D721Med (cell line): ENCODE measurements at places on chromosomes 16 and 17.

DNA sequence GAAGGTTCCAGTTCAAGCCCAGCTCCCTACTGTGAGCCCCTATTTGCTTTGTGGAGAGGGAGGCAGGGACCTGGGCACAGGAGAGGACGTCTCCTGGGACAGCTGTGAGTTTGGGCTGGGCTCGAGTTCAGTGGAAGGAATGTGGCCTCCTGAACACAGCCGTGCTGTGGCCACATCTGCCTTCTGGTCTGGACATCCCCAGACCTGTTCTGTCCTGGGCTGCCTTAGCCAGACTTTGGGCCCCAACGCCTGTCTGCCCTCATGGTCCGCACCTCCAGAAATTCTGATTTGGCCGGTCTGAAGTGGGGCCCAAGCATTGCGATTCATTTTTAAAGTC lies 60.4 kb upstream of the LGALS9 start:
- DNase-seq: no peak

- no peak for DNase-seq
Observed at GRCh38 chr16:73572135-73572828, 524.4 kb upstream of the ZFHX3 start.

DNA sequence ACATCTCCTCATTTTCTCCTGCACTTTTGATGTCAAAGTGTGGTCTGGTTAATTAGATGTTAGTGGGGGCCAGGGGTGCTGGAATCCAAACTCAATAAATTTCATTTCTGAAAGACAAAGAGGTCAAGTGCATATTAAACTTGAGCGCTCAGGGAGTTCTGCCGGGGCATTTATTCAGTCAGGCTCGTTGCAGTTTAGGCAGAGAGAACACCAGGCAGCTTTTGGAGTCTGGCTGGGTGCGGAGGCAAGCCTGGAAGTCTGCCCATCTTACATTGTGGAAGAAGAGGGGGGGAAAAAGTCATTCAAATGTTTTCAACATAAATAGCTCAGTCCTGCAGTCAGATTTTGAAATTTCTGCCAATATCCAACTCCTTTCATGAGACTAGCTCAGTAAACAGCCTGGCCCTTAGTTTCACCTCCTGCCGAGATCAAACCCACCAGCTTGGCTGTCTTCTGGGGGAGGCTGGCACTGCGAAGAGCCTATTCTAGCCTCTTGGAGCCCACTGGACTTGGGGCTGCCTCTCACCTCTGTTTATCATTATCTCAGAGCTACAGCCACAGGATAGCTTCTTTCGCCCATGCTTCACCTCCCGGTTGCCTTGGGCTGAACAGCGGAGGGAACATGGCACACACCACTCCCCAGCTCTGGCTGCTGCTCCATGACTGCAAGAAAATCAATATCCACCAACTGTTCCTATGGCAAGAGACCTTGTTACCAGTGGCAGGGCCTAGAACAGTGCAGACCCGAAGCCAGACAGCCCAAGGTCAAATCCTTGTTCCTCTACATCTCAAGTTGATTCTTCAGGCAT lies 177.4 kb upstream of the CDH5 start:
- DNase-seq: no peak

GRCh38 chr17:29855686-29856085 lies 74.3 kb downstream of the SSH2 start:
- DNase-seq: no peak

- DNase-seq: no peak
Observed at GRCh38 chr16:31202414-31203375, at the start of gene PYCARD. Gene PYCARD (minus strand): TSS chr16:31202760. CDS start chr16:31202690, 70 bp downstream.

- DNase-seq: no peak
Observed at GRCh38 chr16:67022531-67023214, 6.3 kb upstream of the CBFB start.

DNA sequence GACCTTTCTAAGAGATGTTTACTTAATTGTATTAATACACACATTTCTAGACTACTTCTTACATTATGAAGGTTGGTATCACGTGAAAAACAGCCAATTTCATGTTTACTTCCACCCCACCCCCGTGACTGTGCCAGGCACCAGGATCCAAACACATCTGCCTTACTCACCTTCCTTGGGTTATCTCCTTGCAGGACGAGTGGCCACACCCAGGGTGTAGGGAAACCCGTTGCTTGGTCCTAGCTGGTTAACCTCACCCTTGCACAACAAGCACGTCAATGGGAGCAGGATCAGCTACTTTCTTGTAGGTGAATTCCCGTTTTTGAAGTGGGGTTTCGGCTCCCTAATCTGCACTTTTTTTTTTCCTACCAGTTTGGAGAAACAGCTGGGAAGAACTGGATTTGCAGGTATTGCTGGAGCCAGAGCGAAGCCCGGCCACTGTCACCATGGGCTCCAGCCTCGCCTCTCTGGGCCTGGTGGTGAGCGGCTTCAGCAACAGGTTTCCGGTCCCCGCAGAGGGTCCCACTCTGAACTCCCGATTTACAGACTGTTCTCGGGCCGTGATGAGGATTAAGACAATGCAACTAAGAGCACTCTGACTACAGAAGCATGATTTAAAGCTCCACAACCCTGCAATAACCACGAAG lies 2.1 kb upstream of the UBB start:
- no peak for DNase-seq

GRCh38 chr17:13869331-13869940 lies 199.9 kb upstream of the COX10 start:
- DNase-seq: no peak

DNA sequence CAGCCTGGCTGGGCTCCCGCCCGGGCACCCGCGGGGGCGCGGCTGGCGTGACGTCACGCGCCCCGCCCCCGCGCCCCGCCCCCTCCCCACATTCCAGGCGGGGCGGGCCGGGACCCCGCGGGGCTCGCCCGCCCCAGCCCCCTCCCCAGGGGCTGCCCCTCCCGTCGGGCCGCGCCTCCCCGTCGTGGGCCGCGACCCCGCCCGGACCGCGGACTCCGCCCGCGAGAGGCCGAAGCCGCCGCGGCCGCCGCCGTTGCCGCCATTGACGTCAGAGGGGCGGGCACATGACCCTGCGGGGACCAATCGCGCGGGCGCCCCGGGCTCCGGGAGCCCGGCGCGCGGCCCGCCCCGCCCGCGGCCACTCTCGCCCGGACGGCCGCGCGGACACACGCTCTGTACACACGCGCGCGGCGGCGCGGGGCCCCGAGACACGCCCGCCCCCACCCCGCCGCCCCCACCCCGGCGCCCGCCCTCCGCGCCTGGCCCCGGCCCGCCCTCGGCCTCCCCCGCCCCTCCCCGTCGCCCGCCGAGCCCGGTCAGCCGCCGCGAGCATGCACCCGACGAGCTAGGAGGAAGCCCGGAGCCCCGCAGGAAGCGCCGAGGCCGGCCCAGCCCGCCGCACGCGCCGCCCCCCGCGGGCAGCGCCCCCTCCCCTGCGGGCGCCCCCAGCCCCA lies at the start of gene CMIP:
Gene CMIP (plus strand): TSS at position 361 of the 674 bp plus-strand sequence.
- peak; percentile 53 for DNase-seq

DNA sequence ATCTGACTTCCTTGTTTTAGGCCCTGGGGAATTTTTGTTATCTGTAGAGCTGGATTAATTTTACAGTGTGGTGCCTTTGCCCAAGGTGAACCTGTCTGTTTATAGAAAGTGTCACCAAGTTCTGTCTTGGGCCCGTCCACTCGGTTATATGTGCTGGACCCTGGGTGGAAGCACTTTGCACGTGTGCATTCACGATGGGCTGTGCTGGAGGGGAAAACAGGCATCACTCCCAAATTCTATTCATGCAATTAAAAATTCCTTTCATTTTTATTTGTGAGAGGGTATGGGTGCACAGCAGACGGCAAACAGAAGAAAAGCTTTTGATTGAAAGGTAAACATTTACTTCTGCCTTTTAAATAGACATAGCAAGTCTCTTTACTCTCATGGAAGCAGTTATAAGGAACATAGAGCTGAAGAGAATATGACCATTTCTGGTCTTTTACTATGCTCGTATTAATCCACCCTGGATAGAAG lies 101.2 kb downstream of the WWOX start:
- no peak for DNase-seq

GRCh38 chr17:40471846-40472732 lies 28.8 kb downstream of the IGFBP4 start:
- no peak for DNase-seq

DNA sequence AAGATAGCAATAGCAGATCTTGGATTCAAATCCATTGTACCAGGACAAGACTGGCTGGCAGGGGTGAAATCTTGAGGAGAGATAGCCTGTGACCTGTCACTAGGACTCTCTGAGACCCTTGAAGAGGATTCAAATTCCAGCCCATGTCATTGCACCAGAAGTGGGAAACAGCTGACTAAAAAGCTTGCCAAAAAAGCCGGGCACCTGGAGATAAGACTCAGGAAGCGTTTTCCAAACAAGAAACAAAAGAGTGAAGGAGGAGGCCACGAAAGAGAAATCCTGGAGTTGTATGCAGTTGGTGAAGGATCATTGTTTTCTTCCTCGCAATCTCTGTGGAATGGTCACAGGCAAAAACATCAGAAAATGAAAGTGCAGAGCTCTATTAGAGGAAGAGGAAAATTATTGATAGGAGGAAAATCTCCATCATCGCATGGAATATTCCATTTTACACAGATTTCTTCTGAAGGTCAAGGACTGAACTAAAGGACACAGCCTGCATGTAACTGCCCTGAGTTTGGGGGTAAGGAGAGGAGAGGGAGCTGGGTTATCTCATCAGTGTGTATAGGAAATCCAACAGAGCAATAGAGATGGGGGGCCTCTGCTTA lies 9.0 kb upstream of the WSB1 start:
- DNase-seq: no peak

GRCh38 chr16:11140098-11140375 lies 116.0 kb downstream of the SOCS1 start:
- no peak for DNase-seq

DNA sequence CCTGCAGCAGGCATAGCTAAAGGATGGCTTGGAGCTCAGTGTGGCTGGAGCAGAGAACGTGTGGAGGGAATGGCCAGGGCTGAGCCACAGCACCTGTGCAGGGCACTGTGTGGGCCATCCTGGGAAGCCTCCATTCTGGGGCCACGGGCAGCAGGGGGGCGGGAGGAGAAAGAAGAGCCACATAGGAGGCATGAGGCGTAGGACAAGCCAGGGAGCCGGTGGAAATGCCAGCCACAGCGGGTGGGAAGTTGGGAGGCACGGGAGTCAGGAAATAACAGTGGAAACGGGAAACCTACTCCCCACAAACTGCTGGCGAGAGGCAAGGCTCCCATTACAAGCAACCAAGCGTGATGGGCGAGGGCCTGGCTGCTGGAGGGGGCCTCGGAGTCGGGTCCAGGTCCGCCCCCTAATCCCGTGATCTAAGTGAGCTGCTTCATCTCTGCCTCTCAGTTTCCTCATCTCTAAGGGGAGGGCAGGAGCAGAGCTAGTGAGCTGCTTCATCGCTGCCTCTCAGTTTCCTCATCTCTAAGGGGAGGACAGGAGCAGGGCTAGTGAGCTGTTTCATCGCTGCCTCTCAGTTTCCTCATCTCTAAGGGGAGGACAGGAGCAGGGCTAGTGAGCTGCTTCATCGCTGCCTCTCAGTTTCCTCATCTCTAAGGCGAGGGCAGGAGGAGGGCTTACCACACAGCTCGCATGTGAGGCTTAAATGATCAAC lies 104.9 kb downstream of the ADCY9 start:
- no peak for DNase-seq

GRCh38 chr16:88276591-88276990 lies 106.2 kb upstream of the ZNF469 start:
- DNase-seq: no peak

GRCh38 chr16:57532266-57532625 lies 4.1 kb downstream of the CCDC102A start:
- no peak for DNase-seq

DNA sequence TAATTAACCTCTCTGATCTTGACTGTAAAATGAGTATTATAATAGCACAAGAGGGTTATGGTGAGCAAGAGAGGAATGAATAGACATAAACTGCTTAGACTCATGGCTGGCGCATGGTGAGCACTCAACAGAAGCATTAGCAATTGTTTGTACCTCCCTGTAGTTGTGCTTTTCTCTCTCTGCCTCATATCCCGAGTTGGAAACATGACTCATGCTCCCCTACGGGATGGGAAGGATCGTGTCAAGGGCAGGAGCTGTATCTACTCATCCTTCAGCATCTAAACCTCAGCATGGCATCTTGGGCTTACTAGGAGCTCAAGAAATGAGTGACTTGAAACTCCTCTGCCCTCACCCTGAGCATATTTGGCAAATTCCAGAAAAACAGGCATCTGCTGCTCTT lies 299.6 kb downstream of the MAP2K4 start:
- no peak for DNase-seq

DNA sequence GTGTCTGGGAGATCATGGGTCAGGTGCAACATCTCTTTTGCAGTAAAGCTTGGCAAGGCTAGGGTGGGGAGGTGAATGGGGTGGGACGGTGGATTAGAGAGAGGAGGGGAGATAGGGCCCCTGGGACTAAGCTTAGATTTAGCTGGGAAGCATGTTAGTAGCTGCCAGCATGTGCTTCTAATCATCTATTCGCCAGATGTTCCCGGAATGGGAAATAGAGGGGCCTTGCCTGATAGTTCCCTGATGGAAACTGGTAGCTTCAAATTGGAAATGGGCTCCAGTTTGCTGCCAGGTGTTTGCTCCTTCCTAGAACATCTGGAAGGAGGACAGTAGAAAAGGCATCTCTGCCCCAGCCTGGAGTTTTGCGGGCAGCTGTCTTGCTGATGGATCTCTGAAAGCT lies 176.1 kb downstream of the CCDC182 start:
- DNase-seq: no peak

DNA sequence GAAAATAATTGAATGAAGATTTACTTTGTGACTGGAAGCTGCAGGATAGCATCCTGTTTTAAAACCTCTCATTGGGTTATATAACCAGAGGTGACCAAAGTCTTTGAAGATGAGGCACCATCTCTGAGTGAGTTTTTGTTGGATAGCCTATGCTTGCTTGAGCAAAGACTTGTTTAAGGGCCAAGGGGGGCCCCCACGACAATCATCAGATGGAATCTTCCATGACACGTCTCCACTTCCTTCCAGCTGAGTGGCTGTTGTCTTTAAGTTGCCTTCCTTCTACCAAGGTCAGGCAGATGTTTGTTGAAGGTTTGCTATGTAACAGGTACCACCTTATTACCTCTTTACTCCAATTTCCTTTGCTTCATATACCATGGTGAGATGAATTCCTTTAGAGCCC lies 188.8 kb downstream of the PRKCA start:
- DNase-seq: no peak

DNA sequence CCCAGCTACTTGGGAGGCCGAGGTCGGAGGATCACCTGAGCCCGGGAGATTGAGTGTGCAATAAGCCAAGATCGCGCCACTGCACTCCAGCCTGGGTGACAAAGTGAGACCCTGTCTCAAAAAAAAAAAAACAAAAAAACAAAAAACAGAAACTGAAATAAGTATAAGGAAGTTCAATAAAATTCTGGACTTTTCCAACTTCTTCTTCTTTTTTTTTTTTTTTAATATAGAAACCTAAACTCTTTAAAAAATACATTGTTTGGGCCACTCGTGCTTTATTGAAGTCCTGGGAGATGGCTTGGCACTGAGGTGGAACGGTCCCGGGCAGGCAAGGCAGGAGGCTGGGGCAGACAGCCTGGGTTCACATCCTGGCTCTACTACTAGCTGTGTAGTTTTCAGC lies 36.8 kb downstream of the KATNIP start:
- DNase-seq: no peak

GRCh38 chr16:27290562-27290961 lies 22.0 kb upstream of the NSMCE1 start:
- DNase-seq: no peak

- DNase-seq: no peak
Observed at GRCh38 chr17:38877130-38877851, 7.4 kb downstream of the LASP1 start.
